ENCODE measurements at places on chromosomes 5 and 9. TPM values are rescaled to one million over a fixed set of nuclear protein-coding genes. Genes with fewer than 3 reads are reported as not detected.

DNA sequence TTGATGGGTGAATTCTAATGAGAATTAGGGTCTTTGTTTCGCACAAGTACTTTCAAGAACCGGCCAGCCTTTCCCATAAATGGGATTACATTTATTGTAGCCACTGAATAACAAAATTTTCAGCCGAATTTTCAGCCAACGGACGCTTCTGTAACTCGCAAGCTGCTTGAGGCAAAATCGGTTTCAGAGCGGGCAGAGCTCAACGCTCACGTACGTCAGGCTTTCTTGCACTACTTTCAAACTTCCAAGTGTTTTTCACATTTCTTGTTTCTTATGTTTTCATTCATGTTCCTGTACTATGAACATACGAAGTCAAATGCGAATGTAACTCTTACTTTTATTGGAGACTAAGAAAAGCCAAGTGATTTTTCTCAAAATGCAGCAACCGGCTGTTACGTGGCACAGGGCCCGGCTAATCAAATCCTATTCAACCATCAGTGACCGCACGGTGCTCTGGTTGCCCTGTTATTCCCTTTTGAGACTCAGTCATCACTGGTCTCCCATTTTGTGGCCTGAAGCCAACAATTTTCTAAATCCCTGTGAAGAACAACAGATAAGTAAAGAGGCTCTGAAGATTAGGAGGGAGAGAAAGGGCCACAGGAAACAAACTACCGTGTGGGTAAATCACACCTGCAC is 68.5 kb downstream of the SLC28A3 start:
- no peak for DNase-seq

DMRT3 gene
- not detected for total RNA-seq

GRCh38 chr9:108698231-108698630 is 157.6 kb downstream of the ACTL7B start:
- no peak for DNase-seq

GRCh38 chr5:8234179-8234770 is 365.3 kb downstream of the MTRR start:
- no peak for DNase-seq

ARHGEF28 gene
- not detected for total RNA-seq

- peak; percentile 81 for DNase-seq
Measured at GRCh38 chr5:94849821-94850736, 231.6 kb downstream of the SLF1 start.

Measured in activated CD4-positive, alpha-beta T cell treated with anti-CD3 and anti-CD28 coated beads, Interleukin-2, amount 10 ng/mL, durations not matched to agents 24 days and 14 days (primary cell).